Activated T-cell treated with anti-CD3 and anti-CD28 coated beads for 24 hours (primary cell): ENCODE measurements at places on chromosomes 5 and 9.

GRCh38 chr9:4011054-4011453 lies 288.8 kb downstream of the GLIS3 start:
- no peak for DNase-seq

DNA sequence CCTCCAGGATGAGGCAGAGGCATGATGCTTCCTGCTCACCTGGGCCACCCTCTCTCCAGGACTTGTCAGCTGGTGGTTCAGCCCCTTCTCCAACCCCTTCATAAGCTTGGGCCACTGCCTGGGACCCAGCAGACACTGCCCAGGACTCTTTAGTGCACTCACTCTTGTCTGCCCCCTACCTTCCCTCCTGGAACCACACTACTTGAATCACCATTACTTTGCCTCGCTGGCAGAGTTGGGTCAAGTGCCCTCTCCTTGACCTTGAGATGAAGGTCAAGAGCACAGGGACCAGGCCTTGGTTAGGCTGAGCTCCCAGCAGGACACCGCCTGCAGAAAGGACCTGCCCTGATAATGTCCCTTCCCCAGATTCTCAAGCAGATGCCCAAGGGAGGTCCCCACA lies 8.5 kb upstream of the ENDOG start:
- no peak for DNase-seq

DNA sequence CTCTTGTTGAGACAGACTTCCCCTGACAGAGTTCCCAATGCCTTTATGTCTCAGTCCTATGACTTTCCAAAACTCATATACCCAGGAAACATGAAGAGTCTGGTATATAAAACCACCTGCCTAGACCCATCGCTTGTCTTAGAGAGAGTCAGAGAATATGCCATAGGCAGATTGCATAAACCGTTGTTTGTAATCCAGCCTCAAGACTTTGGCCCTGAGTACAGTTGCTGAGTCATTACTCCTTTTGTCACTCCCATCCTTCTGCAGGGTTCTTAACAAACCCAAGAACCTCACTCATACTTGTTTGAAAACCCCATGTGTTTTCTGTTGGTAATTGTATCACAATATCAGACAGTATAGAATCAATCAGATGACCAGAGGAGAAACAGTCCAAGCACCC lies 616.3 kb downstream of the SLCO4C1 start:
- no peak for DNase-seq

- no peak for DNase-seq
These were observed 76.2 kb upstream of the TMED7 start for GRCh38 chr5:115702025-115702424.

GRCh38 chr9:935348-935965 lies 41.0 kb upstream of the DMRT3 start:
- no peak for DNase-seq

DNA sequence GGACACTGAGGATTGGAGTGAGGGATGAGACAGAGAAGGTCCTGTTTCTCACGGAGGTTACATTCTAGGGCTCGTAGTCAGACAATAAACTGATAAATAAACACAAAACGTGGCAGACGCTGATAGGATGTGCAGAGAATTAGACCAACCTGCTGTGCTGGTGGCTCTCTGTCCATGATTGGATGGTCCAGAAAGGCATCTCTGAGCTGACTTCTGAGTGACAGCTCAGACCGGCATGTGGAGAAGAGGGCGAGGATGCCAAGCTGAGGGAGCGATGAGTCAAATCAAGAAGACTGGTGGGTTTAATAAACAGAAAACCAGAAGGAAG lies 132.3 kb upstream of the TAF11L2 start:
- no peak for DNase-seq

DNA sequence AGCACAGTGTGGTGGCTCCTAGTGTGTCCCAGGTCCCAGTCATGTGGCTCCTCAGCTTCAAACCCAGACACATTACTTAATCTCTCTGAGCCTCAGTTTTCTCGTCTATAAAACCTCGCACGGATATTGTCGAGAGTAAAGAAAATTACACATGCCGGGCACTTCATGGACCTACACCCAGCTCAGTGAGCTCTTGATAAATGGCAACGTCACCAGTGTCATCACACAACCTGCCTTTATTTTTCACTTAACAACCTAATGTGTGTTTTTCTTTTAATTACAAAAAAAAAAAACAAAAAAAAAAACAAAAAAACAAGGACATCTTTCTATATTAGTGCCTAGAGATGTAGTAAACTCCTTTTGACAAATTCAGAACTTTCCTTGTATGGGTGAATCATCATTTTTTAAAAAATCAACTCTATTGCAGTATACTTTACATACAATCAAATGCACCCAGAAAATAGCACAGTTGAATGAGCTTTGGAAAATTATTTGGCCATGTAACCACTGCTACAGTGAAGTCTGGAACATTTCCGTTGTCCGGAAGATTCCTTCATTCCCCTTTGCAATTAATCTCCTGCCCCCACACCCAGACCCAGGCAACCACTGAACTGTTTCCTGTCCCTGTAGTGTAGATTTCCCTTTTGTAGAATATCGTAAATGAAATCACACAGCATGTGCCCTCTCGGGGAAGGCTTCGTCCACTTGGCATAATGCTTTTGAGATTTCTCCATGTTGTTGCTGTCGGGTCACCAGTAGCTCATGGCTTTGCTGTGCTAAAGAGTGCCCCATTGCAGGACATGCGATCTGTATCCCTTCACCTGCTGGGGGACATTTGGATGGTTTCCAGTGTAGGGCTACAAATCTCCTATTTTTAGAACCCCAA lies 100.4 kb upstream of the LARP1 start:
- DNase-seq, result no peak

- DNase-seq, result no peak
These were observed 436.0 kb upstream of the CDH9 start for GRCh38 chr5:27474395-27474794.

- no peak for DNase-seq
These were observed 388.4 kb upstream of the PTGER4 start for GRCh38 chr5:40291338-40291737.

- DNase-seq, result no peak
These were observed 30.0 kb downstream of the FAXDC2 start for GRCh38 chr5:154820383-154820782.

- no peak for DNase-seq
These were observed 96.5 kb upstream of the ANKRD55 start for GRCh38 chr5:56329652-56330051.

DNA sequence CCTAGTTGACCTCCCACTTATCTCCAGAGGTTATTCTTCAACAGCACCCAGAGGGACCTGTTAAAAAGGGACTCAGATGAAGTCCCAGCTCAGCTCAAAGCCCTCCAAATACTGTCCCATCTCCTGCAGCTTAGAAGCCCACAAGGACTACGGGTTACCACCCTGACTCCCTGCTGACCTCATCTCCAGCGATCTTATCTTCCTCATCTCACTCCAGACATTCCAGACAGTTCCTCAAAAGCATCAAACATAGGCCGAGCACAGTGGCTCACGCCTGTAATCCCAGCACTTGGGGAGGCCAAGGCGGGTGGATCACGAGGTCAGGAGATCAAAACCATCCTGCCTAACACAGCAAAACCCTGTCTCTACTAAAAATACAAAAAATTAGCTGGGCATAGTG lies 263.8 kb upstream of the TLE4 start:
- DNase-seq, result no peak

DNA sequence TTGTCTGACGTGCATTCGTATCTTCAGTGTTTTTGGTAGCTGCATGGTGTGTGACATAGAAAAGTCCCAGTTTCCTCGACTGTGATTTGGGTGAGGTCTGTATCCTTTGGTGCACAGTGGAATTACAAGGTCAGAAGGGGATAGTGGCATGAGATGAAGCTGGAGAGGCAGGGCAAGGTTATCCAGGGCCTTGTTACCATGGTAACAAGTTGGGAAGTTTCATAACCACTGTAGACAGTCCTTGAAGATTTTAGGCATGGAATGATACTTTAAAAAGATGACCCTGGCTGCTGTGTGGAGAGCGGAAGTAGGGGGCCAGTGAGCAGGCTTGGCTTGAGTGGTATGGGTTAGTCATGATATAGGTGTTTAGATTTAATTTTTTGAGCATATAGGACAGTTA lies 11.9 kb downstream of the EHMT1 start:
- DNase-seq, result no peak

DNA sequence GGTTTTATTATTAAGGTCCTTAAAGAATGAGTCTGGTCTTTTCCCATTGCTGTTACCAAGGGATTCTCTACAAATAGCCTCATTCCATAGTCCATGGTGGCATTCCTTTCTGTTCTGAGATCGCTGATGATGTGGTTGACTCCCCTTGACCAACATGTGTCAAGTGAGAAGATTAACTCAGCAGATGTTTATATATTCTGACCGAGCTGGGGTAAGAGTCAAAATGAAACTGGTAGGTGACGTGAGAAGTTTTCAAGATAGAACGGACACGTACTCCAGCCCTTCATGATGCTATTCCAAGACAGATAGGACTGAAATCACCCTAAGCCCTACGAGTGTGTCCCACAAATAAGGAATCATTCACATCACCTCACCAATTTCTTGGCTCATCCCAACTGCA lies 155.5 kb upstream of the WWC1 start:
- no peak for DNase-seq
